ENCODE measurements at places on chromosomes 13 and 19. TPM values are rescaled to one million over a fixed set of nuclear protein-coding genes. Genes with fewer than 3 reads are reported as not detected.

LPAR6 gene
- 17.0 TPM for total RNA-seq

TSHZ3 gene
- total RNA-seq: 3.6 TPM

CBLC gene
- total RNA-seq: not detected

ZNF562 gene
- total RNA-seq: 27.2 TPM

GFY gene
- total RNA-seq: not detected

SIGLEC8 gene
- not detected for total RNA-seq

ZNF440 gene
- 6.9 TPM for total RNA-seq

IGLON5 gene
- total RNA-seq: under 0.01 TPM

RASGRP4 gene
- not detected for total RNA-seq

KLHL1 gene
- not detected for total RNA-seq

LILRB4 gene
- total RNA-seq: not detected

PAN3 gene
- 16.0 TPM for total RNA-seq

LATS2 gene
- total RNA-seq: 26.4 TPM

ZNF763 gene
- total RNA-seq: 0.36 TPM

ACER1 gene
- not detected for total RNA-seq

DCT gene
- total RNA-seq: not detected

ATXN8OS gene
- not detected for total RNA-seq

ZNF180 gene
- 7.3 TPM for total RNA-seq

PLVAP gene
- total RNA-seq: 0.75 TPM

OR10H3 gene
- not detected for total RNA-seq

VSTM2B gene
- not detected for total RNA-seq

KLF2 gene
- 7.2 TPM for total RNA-seq

C1QTNF9 gene
- not detected for total RNA-seq

SULT2B1 gene
- not detected for total RNA-seq

HCN2 gene
- 2.9 TPM for total RNA-seq

ZNF560 gene
- total RNA-seq: 0.47 TPM

SYT3 gene
- total RNA-seq: 0.18 TPM

N4BP2L1 gene
- 1.3 TPM for total RNA-seq

PSPN gene
- 1.6 TPM for total RNA-seq

SIGLEC14 gene
- total RNA-seq: not detected

CAPS gene
- 3.5 TPM for total RNA-seq

BST2 gene
- 110 TPM for total RNA-seq

ATF5 gene
- total RNA-seq: 2.7 TPM

ZNF274 gene
- 13.3 TPM for total RNA-seq

NTF4 gene
- total RNA-seq: not detected

FAM216B gene
- not detected for total RNA-seq

All from endothelial cell of coronary artery (primary cell).